ENCODE measurements at places on chromosomes 13 and 19. TPM values are rescaled to one million over a fixed set of nuclear protein-coding genes. Genes with fewer than 3 reads are reported as not detected.

The CRTC1 gene
- 1.2 TPM for total RNA-seq

The NLRP9 gene
- total RNA-seq = not detected

The CD79A gene
- total RNA-seq = 0.19 TPM

The ZNF555 gene
- 5.2 TPM for total RNA-seq

The SLC46A3 gene
- 2.1 TPM for total RNA-seq

The UBXN6 gene
- 90.2 TPM for total RNA-seq

The ZNF506 gene
- 15.2 TPM for total RNA-seq

The CDK8 gene
- total RNA-seq = 21.9 TPM

The PLK5 gene
- total RNA-seq = not detected

The SYNGR4 gene
- total RNA-seq = not detected

The ZNF729 gene
- under 0.01 TPM for total RNA-seq

The KL gene
- under 0.01 TPM for total RNA-seq

The SRRM5 gene
- total RNA-seq = not detected

The ZNF471 gene
- total RNA-seq = 4.8 TPM

The SLC17A7 gene
- 1.1 TPM for total RNA-seq

The CLIP3 gene
- total RNA-seq = 2.5 TPM

The CCNE1 gene
- 14.4 TPM for total RNA-seq

The SLC10A2 gene
- total RNA-seq = not detected

The ZNF418 gene
- total RNA-seq = 5.6 TPM

All from regular cardiac myocyte (primary cell).